ENCODE measurements at places on chromosomes 6 and 20.
A peak's percentile ranks its signal among the peaks of the same experiment; 100 is the strongest.

DNA sequence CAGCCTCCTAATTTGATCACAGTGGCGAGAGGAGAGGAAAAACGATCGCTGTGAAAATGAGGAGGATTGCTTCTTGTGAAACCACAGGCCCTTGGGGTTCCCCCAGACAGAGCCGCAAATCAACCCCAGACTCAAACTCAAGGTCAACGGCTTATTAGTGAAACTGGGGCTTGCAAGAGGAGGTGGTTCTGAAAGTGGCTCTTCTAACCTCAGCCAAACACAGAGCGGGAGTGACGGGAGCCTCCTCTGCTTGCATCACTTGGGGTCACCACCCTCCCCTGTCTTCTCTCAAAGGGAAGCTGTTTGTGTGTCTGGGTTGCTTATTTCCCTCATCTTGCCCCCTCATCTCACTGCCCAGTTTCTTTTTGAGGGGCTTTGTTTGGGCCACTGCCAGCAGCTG lies 28.7 kb downstream of the SAYSD1 start:
- no peak for DNase-seq

- no peak for DNase-seq
Measured at GRCh38 chr6:168885751-168886742, 367.6 kb downstream of the THBS2 start.

GRCh38 chr6:40599555-40599954 lies 12.4 kb upstream of the LRFN2 start:
- DNase-seq = no peak

- DNase-seq = peak; percentile 91
Measured at GRCh38 chr6:3157131-3157933, at the start of gene TUBB2A. TSS of gene TUBB2A (minus strand) at chr6:3157544. CDS start at chr6:3157463, 81 bp downstream.

- no peak for DNase-seq
Measured at GRCh38 chr20:47099825-47100441, 205.3 kb downstream of the EYA2 start.

GRCh38 chr20:7520361-7520760 lies 419.9 kb downstream of the HAO1 start:
- DNase-seq = no peak
